ENCODE measurements at places on chromosomes 2 and 18. TPM values are rescaled to one million over a fixed set of nuclear protein-coding genes. Genes with fewer than 3 reads are reported as not detected.

Gene SCYGR4
- total RNA-seq: not detected

- DNase-seq: no peak
Measured at GRCh38 chr2:109703077-109703476, 88.9 kb downstream of the SOWAHC start.

DNA sequence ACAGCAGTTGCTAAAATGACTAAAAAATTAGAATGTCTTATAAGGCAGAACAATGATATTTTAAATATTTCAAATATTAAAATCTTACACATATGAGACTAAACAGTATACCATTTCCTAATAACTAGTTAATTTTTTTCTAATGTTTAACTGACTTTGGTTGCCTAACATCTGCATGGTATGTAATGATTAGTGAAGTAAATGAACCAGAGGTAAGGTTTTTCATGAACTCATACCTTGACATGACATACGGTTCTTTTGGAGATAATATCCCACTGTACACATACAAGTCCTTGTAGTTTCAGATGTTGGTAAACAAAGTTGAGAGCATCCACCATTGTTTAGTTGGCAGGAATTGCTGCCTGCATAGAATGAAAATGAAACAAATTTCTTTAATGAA is 1360.2 kb downstream of the LRP1B start:
- DNase-seq: no peak

DNA sequence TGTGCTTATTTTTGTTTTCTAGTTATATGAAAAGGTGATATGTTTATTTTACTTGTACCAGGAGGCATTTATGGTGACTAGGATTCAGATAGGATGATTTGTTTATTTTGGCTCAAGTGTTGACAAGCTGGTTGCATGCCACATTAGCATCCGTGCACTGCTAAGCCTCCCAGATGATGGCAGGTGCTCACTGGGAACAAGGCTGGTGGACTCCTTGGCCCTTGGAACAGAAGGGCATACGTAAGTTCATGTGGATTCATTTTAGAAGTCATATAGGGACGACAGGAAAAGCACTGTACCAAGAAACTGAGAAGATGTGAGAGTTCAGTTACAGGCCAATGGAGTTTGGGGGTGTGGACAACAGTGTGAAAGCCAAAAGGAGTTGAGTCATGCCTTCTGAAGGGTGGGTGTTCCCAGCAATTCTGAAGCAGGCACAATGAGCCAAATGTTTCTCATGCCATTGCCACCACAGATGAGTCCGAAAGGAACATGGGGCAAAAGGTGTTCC is 166.2 kb downstream of the PHLPP1 start:
- DNase-seq: no peak

GRCh38 chr2:168671932-168672331 is 130.5 kb upstream of the NOSTRIN start:
- DNase-seq: no peak
